Endodermal cell (in vitro differentiated cells): ENCODE measurements at places on chromosomes 3 and 15. TPM values are rescaled to one million over a fixed set of nuclear protein-coding genes. Genes with fewer than 3 reads are reported as not detected.
A peak's percentile ranks its signal among the peaks of the same experiment; 100 is the strongest.

DNA sequence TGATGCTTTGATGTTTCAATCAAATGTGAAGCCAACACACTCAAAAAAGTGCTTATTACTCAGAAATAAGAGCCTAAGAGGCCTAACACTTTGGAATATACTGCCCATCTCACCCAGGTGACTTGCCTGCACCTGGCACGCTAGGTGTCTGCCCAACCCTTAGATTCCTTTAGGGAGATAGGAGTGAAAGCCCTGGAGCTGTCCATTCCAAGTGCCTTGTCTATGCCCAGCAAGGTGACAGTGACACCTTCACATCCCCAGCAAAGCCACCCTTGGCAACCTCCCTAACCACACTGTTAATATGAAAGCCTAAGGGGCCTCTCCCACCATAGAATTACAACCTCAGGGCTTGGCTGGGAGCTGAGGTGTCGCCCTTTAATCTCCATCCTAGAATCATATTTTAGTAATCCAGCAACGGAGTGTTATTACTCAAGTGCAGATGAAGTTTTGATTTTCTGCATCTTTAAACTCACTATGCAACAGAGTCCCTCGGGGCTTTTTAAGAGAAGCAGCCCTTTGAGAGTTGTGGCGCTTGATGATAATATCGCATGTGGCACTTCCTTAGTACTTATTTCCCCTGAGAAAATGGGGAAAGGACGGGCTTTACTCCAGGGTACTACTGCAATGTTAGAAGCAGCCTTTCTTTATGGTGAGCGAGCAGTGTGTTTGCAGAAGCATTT is 24.8 kb downstream of the ATP10A start:
- DNase-seq, result no peak

- DNase-seq, result no peak
Measured at GRCh38 chr3:72382460-72382859, 465.8 kb downstream of the SHQ1 start.

- no peak for DNase-seq
Measured at GRCh38 chr15:56445746-56446145, 19.2 kb downstream of the MNS1 start.

DNA sequence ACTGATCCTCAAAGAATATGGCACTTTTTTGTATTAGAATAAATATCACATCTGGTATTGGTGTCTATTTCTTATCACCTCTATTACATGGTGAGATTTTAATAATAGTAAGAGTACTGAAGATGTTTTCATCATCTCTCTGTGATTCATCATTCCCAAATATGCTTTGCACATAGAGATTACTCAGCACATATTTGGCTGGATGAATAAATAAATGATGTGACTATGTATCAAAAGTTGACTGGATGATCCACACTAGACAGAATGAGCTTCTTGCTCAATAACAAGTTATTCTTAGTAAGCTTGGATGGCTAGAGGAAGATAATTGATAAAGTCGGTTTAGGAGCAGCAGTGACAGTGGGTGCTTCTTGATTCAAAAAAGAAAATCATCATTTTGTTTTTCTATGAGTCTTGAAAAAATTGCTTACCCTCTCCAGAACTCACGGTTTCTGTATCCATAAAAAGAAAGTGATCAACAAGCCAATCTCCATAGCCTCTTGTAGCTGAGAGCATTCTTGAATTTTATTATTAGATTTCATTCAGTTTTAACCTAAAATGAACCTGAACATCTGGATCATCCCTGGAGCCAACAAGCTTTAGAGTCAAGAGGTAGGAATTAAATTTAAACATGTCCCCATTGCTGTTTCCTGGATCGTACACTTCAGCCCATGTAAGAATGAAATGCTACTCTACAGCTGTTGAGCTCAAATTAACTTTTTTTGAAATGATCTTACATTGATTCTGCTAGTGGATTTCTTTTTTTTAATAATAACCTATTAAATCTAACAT is 104.8 kb upstream of the OSTN start:
- DNase-seq, result no peak

DNA sequence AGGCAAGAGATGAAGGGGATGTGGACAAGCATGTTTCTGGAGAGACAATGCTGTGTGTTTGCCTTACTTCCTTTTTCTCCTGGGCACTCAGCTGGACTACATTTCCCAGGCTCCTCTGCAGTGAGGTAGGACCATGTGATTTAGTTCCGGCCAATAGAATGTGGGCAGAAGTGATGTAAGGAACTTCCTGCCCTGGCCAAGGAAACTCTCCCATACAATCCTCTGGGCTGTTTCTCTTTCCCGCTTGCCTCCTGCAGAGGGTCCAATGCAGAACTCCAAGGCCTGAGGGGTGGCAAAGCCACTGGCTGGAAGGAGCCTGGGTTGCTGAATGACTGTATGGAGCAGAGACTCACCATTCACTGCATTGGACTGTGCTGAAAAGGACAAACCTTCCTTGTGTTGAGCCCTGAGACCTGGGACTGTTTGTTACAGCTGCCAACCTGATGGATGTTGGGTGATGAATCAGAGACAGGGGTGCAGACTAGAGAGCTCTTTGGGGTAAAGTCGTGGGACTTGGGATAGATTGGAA is 82.7 kb upstream of the SLC6A6 start:
- peak; percentile 93 for DNase-seq

DNA sequence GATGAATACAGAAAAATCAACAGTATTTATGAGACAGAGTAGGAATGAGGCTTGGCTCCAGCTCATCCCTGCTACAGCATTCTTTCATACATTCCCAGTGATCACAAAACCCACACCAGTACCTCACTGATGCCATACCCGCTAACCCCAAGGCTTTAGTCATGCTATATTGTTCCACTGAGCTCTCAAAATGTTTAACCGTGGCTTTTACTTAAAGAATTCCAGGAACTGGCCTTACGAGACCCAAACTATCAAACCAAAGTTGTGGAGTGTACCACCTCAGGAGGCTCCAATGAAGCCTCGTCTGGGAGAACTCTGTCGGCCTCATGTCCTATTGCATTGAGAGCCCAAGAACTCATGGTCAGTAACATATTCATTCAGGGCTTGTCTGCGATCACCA is 278.9 kb downstream of the ULK4 start:
- DNase-seq, result no peak

DNA sequence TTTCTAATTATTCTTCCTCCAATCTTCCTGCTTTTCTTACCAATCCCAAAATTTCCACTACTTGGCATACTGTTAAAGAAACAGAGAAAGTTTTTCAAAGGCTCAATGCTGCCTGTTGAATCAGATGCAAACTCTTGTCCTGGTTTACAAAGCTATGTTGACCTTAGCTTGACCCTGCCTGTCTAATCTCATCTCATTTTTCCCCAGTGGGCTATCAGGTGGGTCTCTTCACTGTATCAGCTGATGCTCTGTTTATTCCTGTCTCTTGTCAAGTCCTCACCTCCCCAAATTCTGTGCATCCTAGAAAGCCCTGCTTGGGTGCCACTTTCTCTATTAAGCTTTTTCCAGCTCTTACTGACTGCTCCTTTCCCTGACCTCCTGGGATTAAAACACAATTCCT is 18.2 kb downstream of the NFKBIZ start:
- no peak for DNase-seq

GRCh38 chr15:65599677-65600076 is 11.3 kb downstream of the INTS14 start:
- no peak for DNase-seq

The CLDN16 gene
- total RNA-seq, result 0.38 and 0.40 TPM in 2 replicates

The LRRN1 gene
- 216 and 222 TPM in 2 replicates for total RNA-seq

The WDR93 gene
- 0.24 to 0.40 TPM (median 0.36 TPM) in 3 replicates for total RNA-seq

The TEX55 gene
- not detected in 3 replicates for total RNA-seq
